ENCODE measurements at places on chromosomes 6 and 20.
A peak's percentile ranks its signal among the peaks of the same experiment; 100 is the strongest.

DNA sequence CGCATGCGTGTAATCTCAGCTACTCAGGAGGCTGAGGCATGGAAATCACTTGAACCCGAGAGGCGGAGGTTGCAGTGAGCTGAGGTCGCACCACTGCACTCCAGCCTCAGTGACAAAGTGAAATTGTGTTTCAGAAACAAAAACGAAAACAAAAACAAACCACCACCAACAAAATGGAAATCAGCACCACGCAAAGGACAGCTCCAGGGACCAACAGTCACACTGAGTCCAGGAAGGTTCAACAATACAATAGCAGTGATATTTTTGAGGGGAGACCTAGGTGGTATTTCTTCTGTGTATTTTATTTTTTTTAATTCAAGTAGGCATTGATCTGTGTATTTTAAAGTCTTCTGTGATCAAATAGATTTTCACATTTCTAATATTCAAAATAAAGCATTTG, 9.8 kb downstream of the HLA-F start:
- DNase-seq = no peak

- no peak for DNase-seq
Observed at GRCh38 chr6:165597821-165598220, 65.2 kb downstream of the PDE10A start.

DNA sequence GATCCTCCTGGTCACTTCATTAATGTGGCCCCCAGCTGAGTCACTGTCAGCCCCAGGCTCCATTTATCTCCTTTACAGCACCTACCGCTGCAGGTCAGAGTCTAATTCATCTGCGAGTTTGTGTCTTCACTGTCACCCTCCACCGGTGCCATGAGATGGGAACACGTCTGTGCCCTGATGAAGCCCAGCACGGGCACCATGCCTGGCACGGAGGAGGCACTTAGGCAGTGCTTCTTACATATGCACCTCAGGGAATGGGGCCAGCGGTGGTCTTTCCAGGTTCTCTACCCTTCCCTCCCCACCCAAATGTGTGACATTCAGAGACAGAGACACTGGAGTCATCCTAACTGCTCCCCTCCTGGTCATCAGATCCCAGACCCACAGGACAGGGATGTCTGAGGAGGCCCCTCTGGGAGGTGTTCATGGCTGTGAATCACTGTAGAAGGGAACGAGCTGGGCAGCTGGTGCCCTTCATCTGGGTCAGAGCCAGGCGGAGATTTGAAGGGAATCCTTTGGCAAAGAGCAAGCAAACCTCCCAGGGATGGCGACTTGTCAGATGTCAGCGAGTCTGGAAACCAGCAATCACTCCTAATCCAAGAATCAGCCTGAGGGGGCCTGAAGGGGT, 364.6 kb downstream of the PREX1 start:
- DNase-seq = no peak

DNA sequence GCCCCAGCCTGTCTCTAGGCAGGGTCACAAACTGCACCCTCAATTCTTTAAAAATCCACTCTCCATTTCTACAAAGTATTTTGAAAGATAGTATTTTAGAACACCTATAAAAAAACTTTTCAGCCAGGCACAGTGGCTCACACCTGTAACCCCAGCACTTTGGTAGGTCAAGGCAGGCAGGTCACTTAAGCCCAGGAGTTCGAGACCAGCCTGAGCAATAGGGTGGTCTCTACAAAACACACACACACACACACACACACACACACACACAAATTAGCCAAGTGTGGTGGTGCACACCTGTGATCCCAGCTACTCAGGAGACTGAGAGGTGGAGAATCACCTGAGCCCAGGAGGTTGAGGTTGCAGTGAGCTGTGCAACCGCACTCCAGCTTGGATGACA, 30.2 kb downstream of the SLC23A2 start:
- no peak for DNase-seq

- no peak for DNase-seq
Observed at GRCh38 chr20:17783671-17784070, 83.9 kb downstream of the BANF2 start.

GRCh38 chr20:47205577-47206123, 150.8 kb downstream of the ZMYND8 start:
- DNase-seq = peak; percentile 80

DNA sequence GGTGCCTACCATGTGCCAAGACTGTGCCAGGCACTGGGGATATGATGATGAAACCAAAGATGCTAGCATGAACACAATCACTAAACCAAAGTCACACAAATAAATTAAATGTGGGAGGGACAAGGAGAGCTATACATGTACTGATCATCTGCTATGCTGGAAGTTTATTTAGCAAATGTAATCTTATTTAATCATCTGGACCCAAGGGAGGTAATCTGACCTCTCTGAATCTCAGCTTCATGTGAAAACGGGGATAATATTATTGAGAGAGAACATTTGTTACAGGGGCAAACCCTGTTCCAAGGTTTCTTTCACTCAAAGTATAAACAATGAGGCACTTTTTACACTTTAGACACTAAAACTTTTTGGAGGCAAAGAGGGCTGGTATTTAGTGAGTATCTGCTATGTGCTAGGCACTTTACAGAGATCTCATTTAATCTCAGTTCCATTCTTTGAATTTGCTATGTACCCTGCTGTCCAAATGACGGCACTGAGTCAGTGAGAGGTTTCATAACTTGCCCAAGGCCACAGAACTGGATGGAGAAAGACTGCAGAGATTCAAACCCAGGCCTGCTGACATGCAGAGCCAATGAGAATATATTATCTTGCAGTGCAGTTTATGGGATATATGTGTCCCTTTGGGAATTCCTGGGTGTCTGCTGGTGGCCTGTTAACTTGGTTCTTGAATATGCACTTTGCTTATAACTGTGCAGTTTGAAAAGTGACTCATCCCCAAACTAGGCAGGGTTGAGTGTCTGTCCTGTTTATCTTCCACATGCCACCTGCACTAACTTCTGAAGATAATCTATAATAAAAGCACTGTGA, 3.3 kb upstream of the ASXL1 start:
- no peak for DNase-seq

- DNase-seq = no peak
Observed at GRCh38 chr6:135693811-135694370, 157.6 kb upstream of the PDE7B start.

GRCh38 chr6:147222160-147222838, 18.1 kb downstream of the STXBP5 start:
- DNase-seq = no peak

DNA sequence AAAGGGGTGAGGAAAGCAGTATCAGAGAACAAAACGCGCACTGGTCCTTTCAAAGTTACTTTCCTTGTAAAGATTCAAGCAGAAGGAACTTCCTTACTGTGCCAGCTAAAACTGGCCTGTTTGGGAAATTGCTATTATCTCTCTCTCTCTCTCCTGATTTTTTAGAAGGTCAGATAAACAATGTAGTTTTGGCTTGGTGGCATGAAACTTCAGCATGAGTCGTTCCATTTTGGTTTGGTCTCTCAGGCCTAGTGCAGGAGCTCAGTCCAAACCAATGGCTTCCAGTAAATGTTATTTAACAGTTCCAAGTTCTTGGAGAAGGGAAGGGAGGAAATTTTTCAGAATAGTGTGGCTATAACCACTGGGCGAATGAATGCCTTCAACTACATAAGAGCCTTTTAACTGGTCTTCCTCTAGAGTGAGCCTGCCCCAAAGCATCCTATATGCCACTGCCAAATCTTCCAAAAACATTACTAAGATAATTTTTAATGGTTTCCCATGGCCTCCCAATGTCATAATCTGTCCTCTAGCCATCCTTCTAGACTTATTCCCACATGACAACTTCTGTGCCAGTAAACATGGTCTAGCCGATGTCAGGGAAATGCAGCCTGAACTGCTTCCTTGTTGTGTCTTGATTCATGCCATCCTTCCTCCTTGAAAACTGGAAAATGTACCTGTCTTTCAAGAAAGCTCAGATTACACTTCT, 9.1 kb upstream of the SNX9 start:
- DNase-seq = no peak

DNA sequence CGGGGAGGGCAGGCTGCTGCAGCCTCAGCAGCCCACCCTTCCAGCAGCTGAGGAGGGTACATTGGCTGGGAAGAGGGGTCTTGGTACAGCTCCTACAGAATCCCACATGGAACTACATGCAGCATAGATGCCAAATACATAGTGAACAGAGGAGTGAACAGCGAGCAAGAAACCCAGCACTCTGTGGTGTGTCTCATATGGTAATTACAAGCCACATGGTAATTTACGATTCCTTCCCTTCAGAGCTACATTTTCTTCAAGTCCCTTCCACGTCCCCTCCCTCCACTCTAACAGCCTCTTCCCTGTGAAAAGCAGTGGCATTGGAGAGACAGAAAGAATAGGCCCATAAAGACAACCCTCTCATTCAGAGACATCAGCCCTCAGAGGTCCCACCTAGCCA, 167.7 kb downstream of the SYNDIG1 start:
- DNase-seq = no peak

DNA sequence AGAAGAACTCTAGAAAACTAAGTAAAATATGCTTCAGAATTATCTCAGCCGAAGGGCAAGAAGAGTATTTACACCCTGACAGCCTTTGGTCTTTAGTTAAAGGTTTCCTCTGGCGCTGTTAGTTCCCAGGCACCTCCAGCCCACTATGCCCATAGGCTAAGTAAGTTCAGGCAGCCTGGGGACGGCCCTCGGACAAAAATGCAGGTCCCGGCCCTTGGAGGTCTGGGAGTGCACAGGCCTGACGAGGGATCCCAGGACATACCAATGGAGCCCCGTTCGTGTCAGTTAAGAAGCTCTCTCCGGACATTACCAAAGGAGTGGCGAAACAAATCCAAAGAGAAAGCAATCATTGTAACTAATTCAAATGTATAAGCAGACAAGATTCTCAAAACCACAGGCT, 311.8 kb downstream of the CD83 start:
- DNase-seq = no peak

GRCh38 chr6:106064142-106064541, 22.0 kb upstream of the PRDM1 start:
- no peak for DNase-seq

All from right lobe of liver (tissue), 6 donors.